Heart right ventricle (tissue), 16 donors: ENCODE measurements at places on chromosomes 11 and 22.
A peak's percentile ranks its signal among the peaks of the same experiment; 100 is the strongest.

GRCh38 chr11:79201677-79202347 lies 239.0 kb downstream of the TENM4 start:
- DNase-seq, result no peak

GRCh38 chr11:94170953-94171352 lies 42.3 kb downstream of the PANX1 start:
- no peak for DNase-seq

DNA sequence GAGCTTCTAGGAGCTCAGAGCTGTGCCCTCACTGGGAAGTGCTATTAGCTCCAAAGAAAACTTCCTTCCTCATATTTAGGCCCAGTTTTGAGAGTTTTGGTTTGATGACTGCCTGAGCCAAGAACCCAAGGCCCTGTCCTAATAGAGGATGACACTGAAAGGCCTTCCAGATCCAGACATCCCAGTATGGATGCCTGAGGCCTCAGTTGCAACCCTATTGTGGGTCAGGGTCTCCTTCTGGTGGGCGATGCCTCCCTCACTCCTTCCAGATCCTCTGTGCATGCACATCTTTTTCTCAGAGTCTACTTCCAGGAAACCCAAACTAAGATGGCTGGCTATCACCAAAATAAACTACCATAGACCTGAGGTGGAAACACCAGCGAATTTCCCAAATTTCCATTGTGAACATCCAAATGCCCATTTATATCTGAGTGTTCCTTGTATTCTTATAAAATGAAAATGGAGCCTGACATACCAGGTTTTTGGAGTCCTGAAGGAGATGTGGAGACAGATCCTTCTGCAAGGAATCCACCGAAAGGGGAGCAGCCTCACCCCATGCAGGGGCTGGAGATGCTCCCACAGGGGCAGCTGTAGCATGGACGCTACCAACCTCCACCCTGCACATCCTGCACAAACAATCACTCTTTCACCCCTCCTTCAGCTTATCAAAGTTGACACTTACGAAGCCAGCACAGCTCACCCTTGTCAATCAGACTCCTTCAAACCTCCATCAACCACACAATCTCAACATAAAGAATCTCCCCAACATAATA lies 61.1 kb downstream of the GGTLC2 start:
- no peak for DNase-seq

DNA sequence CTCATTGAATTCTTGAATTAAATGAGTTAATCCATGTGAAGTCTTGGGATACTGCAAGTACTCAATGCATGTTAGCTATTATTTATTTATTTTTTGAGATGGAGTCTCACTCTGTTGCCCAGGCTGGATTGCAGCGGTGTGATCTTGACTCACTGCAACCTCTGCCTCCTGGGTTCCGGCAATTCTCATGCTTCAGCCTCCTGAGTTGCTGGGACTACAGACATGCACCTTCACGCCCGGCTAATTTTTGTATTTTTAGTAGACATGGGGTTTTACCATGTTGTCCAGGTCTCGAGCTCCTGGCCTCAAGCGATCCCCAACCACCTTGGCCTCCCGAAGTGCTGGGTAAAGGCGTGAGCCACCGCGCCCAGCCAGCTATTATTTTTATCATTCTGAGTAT lies 9.4 kb downstream of the MMP7 start:
- DNase-seq, result no peak

DNA sequence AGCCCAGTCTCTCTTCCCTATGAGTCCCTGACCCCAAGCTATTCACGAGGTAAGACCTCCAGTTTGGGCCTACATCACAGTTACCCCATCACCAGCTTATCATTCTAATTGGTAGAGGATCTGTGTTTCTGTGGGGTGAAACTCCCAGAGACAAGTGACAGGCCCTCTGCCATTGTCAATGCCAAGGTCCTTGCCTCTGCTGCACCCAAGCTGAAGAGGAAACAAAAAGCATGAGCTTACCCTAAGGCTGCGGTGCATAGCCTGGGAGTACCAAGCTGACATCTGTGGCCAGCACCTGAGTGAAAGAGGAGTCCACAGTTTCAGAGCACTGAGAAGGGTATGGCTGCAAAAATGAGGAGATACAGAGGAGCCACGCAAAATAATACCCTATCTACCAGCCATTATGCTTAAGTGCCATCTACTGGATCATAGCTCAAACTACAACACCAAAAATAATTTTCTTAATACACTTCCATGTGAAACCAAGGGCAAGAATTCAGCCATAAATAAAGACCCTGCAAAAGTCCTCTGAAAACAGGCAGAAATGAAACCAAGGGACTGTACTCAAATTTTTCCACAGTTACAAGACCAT lies 62.3 kb upstream of the ANO5 start:
- DNase-seq, result no peak

- no peak for DNase-seq
These were observed 71.2 kb upstream of the SHISAL1 start for GRCh38 chr22:44383652-44384562.

DNA sequence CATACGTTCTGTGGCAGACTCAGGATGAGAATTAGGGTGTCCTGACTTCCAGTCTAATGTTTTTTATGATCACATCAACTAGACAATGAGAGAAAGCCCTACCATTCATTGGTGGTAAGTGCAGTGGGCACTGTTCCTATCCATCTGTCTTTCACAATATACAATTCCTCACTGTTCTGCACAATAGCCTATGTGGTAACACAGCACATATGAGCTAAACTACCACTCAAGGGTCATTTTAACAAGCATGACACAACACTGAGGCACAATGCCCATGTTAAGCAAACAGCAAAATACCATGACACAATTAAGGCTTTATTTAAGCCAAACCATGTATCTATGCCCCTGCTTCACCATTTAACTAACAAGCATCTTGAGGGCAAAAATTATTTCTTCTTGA lies 52.3 kb downstream of the SIK3 start:
- no peak for DNase-seq

GRCh38 chr22:47014636-47015345 lies 252.3 kb downstream of the TBC1D22A start:
- no peak for DNase-seq

GRCh38 chr11:124085997-124086846 lies 29.0 kb upstream of the VWA5A start:
- DNase-seq, result no peak

- DNase-seq, result no peak
These were observed 50.9 kb upstream of the ATXN10 start for GRCh38 chr22:45620706-45621105.

DNA sequence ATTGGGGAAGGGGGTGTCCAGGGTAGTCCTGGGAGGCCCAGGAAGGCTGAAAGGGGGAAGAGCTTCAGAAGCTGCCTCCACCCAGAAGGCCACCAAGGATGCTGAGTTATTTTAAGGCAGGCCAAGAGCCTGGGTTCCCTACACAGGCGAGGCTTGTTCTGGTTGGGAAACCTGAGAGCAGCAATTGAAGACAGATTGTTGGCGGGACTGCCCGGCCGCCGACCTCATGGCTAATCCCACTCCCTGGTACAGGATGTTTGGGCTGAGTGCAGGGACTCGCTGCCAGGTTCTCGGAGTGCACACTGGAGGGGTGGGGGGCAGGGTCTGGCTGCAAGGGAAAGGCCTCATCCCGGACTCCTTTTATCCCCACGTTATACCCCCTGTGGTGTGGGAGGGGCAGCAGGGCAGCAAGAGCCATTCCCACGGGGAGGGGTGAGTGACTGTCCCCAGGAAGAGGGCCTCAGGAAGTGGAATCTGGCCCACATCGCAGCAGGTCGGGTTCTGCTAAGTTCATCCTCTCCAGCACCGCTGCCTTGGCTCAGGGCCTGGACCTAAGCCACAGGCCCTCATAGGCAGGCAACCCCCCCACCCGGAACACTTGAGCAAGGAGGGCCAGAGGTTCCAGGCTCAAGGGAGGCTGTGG lies 43.6 kb upstream of the PRR5 start:
- peak; percentile 45 for DNase-seq
